ENCODE measurements at places on chromosomes 1 and 21.

DNA sequence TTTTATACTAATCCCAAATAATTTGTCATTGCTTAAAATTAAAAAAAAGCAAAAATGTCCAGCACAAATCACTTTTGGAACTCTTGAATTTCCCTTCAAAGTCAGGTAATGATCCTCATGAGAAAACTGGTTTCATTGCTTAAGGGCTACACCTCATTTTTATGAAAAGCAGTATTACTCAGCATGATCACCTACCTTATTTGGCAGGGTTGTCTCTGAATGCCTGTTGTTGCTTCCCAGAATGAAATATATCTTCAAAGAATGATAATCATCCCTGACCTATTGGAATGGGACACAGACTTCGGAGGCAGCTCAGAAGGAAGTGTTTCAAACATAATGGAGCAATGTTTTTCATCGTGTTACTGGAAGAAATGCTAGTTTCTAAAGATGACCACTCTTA lies 29.7 kb downstream of the C1orf21 start:
- DNase-seq, result no peak

DNA sequence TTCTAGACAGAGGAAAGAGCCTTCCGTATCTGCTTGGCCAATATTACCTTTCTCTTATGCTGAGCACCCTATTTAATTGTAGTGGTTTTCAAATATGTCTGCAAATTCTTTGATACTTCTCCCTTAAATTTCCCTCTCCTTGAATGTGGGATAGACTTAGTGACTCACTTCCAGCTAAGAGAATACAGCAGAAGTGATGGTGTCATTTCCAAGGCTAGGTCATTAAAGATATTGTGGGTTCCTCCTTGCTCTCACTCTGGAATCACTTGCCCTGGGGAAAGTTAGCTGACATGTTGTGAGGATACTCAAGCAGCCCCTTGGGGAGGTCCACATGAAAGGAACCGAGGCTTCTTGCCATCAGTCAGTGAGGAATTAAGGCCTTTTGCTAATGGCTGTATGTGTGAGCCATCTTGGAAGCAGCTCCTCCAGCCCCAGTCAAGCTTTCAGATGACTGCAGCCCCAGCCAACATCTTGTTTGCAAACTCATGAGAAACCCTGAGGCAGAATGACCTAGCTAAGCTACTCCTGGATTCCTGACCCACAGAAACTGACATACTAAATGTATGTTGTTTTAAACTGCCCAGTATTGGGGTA lies 8.1 kb upstream of the CITED4 start:
- DNase-seq, result no peak

GRCh38 chr1:151790940-151791651 lies 796 bp upstream of the TDRKH start:
- DNase-seq, result no peak

DNA sequence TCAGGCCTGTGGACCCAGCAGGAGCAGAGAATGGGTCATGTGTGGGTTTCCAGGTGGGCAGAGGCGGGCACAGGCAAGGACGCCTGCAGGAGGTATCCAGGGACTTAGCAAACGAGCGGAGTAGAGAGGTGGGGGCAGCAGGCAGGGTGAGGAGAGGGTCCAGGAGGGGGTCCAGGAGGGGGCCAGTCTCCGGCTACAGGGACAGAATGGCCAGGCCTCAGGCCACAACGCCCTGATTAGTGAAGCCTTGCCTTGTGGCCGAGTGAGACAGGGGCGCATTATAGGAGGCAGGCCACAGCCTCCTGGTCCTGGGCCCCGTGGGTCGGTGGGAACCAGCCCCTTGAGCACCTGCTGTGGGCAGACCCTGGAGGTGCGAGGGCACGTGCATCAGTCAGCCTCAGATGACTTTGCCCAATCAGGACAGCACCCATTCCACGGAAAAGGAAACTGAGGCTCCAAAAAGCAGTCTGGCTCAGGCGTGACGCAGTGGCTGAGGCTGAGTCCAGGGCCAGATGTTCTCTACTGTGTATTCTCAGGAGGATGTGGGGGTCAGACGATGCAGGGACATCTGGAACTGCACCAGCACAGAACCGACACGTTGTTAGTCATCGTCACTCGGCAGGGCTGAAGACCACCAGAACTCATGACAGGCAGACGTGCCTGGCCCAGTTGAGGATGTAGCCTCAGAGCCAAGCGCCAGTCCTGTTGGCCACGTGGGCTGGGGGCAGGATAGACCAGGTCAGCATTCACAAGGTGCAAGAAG lies 113.7 kb downstream of the CRYAA start:
- no peak for DNase-seq

- DNase-seq, result no peak
Measured at GRCh38 chr1:11944358-11944931, 9.9 kb downstream of the PLOD1 start.

DNA sequence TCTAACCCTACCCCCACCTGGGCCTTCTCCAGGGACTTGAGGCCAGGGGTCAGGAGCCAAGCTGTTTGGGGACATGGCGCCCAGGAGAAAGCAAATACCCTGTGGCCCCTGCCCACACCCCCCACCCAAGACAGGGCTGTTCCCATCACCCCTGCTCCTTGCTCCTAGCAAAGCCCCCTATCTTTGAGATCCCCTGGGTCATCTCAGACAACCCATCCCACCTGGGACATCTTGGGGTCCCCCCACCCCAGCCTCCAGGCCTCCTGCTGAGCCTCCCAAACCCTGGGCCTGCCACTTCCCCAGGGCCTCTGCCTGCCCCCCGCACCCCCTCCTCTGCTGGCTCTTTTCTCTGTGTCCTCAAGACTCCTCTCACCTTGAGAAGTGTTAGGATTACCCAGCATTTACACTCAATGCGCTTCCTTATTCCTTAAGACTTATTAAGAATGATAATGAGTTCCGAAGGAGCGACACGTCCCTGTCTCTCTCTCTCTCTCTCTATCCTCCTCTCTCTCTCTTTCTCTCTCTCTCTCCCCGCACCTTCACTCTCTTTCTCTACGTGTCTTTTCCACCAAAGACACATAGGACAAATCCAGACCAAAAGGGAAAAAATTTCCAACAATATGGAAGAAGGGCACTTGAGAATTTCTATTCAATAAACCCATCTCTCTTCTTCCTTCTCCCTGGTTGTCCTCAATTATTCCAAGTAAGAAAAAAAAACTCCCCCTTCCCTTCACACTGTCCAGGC lies 7.2 kb downstream of the CASZ1 start:
- no peak for DNase-seq

- DNase-seq, result no peak
Measured at GRCh38 chr1:45762291-45762690, 11.8 kb upstream of the IPP start.

DNA sequence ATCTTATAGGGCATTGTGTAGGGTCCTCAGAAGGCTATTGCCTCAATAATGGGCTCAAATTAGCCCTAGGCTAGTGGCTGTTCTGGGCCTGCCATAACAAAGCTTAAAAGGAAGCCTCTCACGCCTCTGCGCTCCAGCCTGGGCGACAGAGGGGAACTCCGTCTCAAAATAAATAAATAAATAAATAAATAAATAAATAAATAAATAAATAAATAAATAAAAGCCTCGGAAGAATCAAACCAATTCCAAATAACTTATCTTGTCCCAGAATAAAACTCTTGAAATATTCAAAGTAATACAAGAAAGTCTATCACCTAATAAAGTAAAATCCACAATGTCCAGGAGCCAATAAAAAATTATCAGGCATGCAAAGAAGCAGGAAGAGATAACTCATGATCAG lies 14.4 kb upstream of the ALDH9A1 start:
- no peak for DNase-seq

DNA sequence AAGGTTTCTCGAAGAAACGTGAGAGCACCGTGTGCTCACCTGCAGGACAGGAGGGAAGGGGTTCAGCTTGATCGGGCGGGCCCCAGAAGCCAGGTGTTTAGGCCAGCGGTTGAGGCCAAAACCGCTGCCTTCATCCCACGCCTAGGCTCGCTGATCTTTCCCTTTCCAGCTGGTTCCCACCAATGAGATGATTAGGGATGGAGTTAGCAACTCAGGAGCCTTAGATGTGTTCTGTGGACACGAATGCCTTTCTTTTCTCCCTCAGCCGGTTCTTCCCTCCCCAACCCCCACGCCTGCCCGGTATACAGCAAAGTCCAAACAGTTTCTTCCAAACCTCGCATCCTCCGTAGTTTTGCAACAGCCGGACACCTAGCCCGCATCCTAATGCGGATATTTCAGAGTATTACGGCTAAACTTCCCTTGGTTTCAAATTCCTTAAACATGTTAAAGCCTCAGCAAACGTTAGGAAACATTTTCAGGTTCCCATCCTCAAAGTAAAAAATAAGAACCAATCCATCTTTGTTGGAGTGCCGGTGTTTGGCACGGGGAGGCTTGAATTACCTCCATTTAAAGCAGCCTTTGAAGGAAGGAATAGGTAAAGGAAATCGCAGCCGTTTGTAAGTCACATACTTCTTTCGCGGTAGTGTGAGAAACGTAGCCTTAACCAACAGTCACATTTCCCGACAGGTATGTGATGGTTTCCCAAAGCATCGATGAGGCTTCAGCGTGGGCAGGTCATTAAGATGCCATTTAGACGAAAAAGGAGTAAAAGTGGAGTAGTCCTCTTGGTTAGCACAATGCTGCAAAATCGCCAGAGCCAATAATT lies 1.1 kb downstream of the LRRC8C start:
- no peak for DNase-seq

DNA sequence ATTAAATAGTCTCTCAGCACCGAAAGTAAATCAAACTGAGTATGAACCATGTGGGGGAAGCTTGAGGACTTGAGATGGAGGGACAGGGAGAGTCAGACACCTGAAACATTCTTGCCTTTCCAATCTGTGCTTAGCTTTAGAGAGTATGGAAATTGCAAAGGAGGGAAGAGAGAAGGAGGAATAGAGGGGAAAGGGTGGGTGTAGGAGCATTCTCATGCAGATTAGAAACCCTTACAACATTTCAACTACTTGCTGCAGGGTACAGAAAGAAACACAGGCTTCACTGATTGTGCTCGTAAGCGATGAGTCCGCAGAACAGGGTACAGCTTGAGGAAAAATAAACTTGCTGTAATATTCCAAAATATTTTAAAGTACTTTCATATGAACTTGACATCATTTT lies 73.8 kb downstream of the NIBAN1 start:
- DNase-seq, result no peak

- no peak for DNase-seq
Measured at GRCh38 chr1:209102120-209102519, 481.4 kb upstream of the CAMK1G start.

- no peak for DNase-seq
Measured at GRCh38 chr1:37875833-37876232, 16.4 kb upstream of the MTF1 start.

- no peak for DNase-seq
Measured at GRCh38 chr1:217896490-217896889, 265.3 kb downstream of the SPATA17 start.

- no peak for DNase-seq
Measured at GRCh38 chr1:35557118-35557610, at the start of gene KIAA0319L. TSS of gene KIAA0319L (minus strand) at chr1:35557403. CDS start at chr1:35554491, 2,912 bp downstream.

GRCh38 chr1:42982641-42983040 lies 24.0 kb upstream of the SLC2A1 start:
- no peak for DNase-seq

DNA sequence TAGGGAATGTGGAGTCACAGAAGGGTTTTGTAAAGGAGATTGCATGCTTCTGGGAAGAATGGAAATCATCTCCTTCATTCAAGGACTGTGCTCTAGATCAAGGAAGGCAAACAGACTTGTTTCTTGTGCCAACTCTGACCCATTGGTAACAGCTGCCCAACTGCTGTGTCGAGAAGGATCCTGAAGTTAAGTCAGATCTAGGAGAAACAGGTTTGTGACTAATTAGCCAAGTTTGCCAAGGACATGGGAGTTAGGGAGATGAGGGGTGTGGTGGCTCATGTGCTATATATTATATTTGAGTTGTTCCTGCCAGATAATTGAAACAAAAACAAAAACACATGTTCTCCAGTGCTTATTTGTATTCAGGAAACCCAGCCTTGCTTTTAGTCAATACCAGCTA lies 251.2 kb upstream of the USP24 start:
- no peak for DNase-seq

DNA sequence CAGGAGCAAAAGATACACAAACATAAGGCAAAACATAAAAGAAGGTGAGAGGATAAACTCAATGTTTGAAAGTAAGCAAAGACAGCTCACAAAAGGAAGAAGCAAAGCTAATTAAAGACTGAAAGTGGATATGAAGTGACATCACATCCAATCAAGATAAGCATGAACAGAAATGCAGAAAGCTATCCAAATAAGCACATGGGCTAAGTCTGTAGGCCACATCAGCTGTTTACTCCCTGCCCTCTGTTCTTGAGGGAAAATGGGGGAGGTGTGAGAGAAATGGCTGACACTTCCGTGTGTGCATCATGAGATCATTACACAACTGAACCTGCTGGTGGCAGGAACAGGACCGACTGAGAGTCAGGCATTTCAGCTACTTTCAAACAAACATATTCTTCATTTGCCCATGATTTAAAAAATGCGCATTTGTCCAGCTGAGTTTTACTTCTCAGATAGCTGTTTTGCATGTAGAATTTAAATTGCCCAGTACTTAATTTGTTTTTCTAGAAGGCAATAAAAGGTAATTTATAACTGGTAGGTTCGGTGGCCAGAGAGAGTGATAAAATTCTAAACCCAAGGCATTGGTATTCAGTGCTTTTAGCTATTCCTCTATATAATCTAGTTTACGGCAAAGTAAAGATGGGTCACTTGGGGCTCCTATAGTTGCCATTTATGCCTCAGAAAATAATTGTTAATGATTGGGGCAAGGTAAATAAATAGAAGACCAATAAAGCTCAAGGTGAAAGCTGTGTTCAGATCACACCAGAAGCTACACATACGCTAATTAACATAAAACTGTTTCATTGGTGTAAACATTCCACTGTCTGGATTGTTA lies 27.2 kb upstream of the MAN1A2 start:
- DNase-seq, result no peak

GRCh38 chr1:229253151-229253974 lies 17.5 kb upstream of the RAB4A start:
- no peak for DNase-seq

- no peak for DNase-seq
Measured at GRCh38 chr1:161111117-161111516, 6.7 kb downstream of the PFDN2 start.

DNA sequence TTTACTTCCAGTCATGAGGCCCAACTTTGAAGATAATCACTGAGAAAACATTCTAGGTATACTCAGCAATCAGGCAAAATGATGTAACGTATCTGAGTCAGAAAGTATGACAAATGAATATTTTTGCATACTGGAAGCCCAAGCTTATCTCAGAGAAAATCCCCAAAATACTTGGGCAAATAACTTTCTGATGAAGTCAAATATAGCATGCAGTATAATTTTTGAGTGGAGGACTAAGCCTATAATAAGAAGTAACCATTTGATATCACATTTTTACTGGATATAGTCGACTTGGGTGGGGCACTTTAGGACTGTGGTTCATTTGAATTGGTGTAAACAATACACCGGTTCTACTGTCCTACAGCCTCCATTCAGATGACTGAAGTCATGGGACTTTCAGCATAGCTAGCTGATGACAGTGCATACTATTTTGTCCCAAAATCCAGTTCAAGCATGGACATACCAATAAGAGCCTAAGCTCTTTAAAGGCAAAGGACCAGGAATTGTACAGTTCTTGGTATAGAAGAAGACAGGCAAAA lies 2.3 kb upstream of the GADD45A start:
- DNase-seq, result no peak

All from activated CD4-positive, CD25-positive, alpha-beta regulatory T cell treated with anti-CD3 and anti-CD28 coated beads, Interleukin-2, amount 50 U/mL, for 72 hours (primary cell).